ENCODE measurements at places on chromosomes 5 and 9. TPM values are rescaled to one million over a fixed set of nuclear protein-coding genes. Genes with fewer than 3 reads are reported as not detected.

Gene SHISAL2B
- 12.4 TPM for polyA plus RNA-seq

- no peak for DNase-seq
These were observed 12.9 kb upstream of the KLF9 start for GRCh38 chr9:70427161-70427945.

DNA sequence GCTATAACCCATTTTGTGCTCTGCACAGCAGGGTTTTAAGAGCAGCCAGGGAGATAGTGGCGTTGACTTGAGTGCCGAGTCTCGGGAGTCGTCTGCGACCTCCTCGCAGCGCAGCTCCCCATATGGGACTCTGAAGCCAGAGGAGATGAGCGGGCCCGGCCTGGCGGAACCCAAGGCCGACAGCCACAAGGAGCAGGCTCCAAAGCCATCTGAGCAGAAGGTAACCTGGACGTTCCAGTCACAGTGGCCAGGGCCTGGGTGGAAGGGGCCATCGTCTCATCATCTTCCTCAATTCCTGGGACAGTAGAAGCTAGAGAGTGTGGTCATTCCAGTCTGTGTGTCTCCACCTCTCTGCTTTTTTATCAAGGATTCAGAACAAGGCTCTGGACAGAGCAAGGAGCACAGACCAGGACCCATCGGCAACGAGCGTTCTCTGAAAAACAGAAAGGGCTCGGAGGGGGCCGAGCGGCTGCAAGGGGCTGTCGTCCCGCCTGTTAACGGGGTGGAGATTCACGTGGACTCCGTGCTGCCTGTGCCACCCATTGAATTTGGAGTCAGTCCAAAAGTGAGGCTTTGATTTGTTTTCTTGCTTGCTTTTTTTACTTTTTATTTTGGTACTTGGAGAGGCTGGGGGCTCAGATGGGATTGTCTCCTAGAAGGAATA is 20.2 kb upstream of the POMT1 start:
- DNase-seq, result no peak

GRCh38 chr5:165201369-165201768 is 1696.0 kb downstream of the MAT2B start:
- no peak for DNase-seq

Gene ADRA1B
- polyA plus RNA-seq, result 0.08 TPM

DNA sequence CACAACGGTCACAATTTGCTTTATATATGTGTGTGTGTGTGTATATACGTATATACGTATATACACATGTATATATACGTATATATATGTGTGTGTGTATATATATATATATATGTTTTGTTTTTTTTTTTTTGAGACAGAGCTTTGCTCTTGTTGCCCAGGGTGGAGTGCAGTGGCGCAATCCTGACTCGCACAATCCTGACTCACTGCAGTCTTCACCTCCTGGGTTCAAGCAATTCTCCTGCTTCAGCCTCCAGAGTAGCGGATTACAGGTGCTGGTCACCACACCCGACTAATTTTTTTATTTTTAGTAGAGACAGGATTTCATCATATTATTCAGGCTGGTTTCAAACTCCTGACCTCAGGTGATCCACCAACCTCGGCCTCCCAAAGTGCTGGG is 3.1 kb downstream of the RNF38 start:
- DNase-seq, result no peak

GRCh38 chr5:137203011-137203632 is 296.0 kb downstream of the SPOCK1 start:
- no peak for DNase-seq

- no peak for DNase-seq
These were observed 97.4 kb upstream of the ALDH1A1 start for GRCh38 chr9:73050065-73050816.

DNA sequence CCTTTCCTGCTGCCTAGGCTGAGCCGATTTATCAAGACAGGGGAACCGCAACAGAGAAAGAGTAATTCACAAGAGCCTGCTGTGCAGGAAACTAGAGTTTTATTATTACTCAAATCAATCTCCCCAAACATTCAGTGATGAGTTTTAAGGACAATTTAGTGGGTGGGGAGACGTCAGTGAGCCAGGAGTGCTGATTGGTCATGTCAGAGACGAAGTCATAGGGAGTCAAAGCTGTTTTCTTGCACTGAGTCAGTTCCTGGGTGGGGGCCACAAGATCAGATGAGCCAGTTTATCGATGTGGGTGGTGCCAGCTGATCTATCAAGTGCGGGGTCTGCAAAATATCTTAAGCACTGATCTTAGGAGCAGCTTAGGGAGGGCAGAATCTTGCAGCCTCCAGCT is 19.0 kb downstream of the SNX24 start:
- no peak for DNase-seq

Gene OXCT1
- polyA plus RNA-seq, result 10.1 TPM

Gene STPG3
- not detected for polyA plus RNA-seq

Gene EIF4E1B
- 1.9 TPM for polyA plus RNA-seq

All from H1 (cell line).